ENCODE measurements at places on chromosomes 16 and 17. TPM values are rescaled to one million over a fixed set of nuclear protein-coding genes. Genes with fewer than 3 reads are reported as not detected.

GRCh38 chr17:64001763-64002529 lies 3.8 kb downstream of the PRR29 start:
- H3K27ac ChIP-seq = no peak overlapping the region
- DNase-seq = peak; percentile 27
- no peaks in the 10 kb centered on the region for H3K4me1 ChIP-seq
- no peaks in the 10 kb centered on the region for H3K36me3 ChIP-seq
- peaks cover 10% of the 10 kb centered on the region for H3K27me3 ChIP-seq
- H3K4me3 ChIP-seq = no peak overlapping the region

DNA sequence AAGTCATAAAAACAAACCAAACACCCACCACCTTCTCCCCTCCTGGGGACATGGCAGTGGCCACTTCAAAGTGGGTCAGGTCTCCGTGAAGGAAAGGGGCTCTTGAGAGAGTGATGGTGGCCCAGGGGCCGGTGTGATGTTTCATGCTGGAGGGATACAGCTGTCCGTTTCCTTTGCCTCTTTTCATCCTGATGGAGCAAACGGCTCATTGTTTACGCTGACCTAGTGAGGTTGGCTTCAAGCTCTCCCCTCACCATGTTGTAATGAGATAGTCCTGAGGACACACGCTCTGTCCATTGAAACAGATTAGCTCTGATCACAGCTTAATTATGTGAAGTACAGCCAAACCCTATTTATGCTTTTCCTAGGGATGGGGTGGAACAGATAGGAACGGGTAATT lies 34.2 kb downstream of the CDH13 start:
- H3K27me3 ChIP-seq = no peaks in the 10 kb centered on the region
- no peak overlapping the region for H3K4me3 ChIP-seq
- no peak for DNase-seq
- no peaks in the 10 kb centered on the region for H3K36me3 ChIP-seq

SLC52A1 gene
- polyA plus RNA-seq = 0.55 TPM

NPIPA7 gene
- polyA plus RNA-seq = 26.9 TPM

SLC16A11 gene
- 0.18 TPM for polyA plus RNA-seq

TBC1D3L gene
- polyA plus RNA-seq = 15.8 TPM

BAIAP3 gene
- 1.1 TPM for polyA plus RNA-seq

P3H4 gene
- polyA plus RNA-seq = 88.3 TPM

GRCh38 chr17:58667934-58668597 lies 23.8 kb downstream of the TEX14 start:
- no peaks in the 10 kb centered on the region for H3K27me3 ChIP-seq
- H3K36me3 ChIP-seq = no peaks in the 10 kb centered on the region
- H3K4me3 ChIP-seq = no peak overlapping the region
- H3K27ac ChIP-seq = no peak overlapping the region

BAHCC1 gene
- polyA plus RNA-seq = 3.6 TPM

NACA2 gene
- polyA plus RNA-seq = not detected

CLEC18B gene
- polyA plus RNA-seq = 0.10 TPM

C17orf107 gene
- 0.44 TPM for polyA plus RNA-seq

GDPD1 gene
- polyA plus RNA-seq = 1.5 TPM

DNA sequence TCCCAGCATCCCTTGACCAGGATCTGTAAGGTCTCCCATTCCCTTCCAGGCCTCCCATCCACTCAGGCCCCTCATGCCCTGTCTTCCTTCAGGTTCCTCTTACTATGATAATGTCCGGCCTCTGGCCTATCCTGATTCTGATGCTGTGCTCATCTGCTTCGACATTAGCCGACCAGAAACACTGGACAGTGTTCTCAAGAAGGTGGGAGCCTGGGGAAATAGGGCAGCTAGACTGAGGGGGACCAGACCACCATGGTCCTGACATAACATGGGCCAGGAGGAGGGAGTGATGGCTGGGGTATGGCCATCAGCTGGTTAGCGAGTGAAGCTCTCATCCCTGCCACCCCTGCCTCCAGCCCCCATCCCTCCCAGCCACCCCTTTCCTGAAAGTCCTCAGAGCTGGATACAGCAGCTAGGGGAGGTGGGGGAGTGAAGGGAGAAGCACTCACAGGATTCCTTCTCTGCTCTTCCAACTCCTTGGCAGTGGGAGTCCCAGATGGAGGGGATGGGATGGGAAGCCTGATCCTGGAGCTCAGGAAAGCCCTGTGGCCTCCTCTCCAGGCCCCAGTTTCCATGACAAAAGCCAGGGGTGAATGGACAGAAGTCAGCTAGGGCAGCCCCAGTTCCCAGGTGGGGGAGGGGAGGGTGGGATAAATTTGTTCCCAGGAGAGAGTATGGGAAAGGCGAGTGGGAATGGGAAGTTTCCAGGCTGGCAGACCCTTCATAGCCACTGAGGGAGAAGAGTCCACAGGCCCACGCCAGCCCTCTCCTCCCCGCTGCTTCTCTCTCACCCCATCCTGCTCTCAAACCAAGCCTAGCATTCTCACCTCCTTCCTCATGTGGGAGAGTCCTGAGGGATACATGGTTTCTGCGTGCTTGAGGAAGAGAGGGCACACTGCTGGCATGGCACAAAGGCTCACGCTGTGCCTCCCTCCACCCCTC lies 2.3 kb downstream of the RND2 start:
- H3K27me3 ChIP-seq = no peaks in the 10 kb centered on the region
- H3K27ac ChIP-seq = no peak overlapping the region
- peaks cover 5% of the 10 kb centered on the region for H3K4me1 ChIP-seq
- no peaks in the 10 kb centered on the region for H3K36me3 ChIP-seq

PARD6A gene
- polyA plus RNA-seq = 5.7 TPM

DNA sequence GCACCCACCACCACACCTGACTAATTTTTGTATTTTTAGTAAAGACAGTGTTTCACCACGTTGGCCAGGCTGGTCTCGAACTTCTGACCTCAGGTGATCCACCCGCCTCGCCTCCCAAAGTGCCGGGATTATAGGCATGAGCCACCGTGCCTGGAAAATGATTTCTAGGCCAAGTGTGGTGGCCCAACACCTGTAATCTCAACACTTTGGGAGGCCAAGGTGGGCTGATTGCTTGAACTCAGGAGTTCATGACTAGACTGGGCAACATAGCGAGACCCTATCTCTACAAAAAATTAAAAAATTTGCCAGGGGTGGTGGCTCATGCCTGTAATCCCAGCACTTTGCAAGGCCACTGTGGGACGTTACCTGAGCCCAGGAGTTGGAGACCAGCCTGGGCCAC lies 11.0 kb upstream of the BAIAP3 start:
- peaks cover 14% of the 10 kb centered on the region for H3K36me3 ChIP-seq
- H3K4me3 ChIP-seq = no peak overlapping the region
- no peaks in the 10 kb centered on the region for H3K4me1 ChIP-seq
- no peaks in the 10 kb centered on the region for H3K27me3 ChIP-seq
- DNase-seq = no peak

DNA sequence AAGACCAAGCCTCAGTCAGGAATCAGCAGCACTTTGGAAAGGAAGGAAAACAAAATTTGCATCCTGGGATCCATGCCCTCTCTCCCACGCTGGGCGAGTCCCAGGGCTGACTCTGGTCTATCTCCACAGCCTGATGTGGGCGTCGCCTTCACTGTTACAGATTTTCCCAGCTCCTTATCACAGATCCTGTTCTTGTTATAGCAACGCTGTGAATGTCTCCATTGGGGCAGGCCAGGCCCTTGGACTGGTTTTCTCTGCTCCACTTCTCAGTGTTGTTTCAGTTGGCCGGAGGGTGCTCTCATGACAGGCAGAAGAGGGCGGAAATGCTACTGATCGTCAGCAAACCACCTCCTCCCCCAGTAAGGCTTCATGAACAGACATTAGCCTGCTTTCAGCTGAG lies 127.9 kb upstream of the CDH11 start:
- H3K4me3 ChIP-seq = no peak overlapping the region
- no peaks in the 10 kb centered on the region for H3K4me1 ChIP-seq
- no peaks in the 10 kb centered on the region for H3K27me3 ChIP-seq
- no peak for DNase-seq
- no peak overlapping the region for H3K27ac ChIP-seq
- no peaks in the 10 kb centered on the region for H3K36me3 ChIP-seq

RHOT2 gene
- polyA plus RNA-seq = 255 TPM

CCT6B gene
- polyA plus RNA-seq = 0.48 TPM

GPR139 gene
- not detected for polyA plus RNA-seq
